ENCODE measurements at places on chromosomes 12 and 14.

- DNase-seq: no peak
Measured at GRCh38 chr14:59123975-59124374, 64.5 kb upstream of the DAAM1 start.

DNA sequence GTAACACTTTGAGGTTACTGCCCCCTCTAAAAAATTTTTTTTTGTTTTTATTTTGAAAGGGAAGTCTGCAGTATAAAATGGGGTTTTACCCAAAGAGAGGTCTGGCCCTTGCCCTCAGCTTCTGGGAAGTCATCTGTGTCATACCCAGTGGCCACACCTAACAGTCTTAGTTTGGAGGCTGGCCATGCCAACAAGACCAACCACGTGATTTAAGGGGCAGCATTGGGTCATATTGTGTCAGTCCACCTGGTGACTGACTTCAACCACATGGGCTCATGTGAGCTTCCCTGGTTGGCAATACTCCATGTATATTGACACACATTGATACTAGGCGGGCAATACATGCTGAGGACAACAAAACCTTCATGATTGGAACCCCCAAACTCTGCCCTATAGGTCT is 173.9 kb downstream of the GXYLT1 start:
- DNase-seq: no peak

DNA sequence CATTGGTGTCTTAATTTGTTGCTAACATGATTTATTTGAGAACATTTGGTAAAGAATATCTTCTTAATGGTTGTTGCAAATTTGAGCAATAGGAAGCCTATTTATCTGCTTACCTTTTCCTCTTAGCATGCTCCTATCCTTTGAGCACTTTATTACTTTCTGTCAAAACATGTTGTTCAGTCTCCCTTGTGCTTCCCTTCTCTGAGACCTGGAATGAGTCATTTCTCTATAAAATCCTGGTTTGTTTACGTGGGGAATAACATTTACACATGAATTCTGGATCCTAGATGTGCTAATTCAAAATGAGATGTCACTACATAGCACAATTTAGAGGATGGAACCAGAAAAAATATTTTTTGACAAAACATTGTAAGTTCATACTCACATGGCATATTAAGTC is 844.0 kb upstream of the LRFN5 start:
- no peak for DNase-seq

DNA sequence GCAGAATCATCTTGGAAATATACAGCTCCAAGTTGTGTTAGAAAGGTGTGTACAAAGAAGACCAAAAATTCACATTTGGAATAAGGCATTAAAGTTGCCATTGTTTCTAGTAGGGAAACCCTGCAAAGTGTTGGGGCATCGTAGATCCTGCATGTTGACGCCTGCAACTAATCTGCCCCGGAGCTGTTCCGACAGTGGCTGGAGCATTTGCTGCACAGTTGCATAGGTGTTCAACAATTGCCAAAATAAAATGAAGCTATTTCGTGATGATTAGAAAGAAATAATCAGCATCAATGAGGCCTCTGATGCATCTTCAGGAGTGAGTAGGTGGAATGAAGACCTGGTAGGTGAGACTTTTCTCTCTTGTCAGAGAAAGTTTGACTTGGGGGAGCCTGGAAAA is 47.3 kb downstream of the DAD1 start:
- DNase-seq: no peak

DNA sequence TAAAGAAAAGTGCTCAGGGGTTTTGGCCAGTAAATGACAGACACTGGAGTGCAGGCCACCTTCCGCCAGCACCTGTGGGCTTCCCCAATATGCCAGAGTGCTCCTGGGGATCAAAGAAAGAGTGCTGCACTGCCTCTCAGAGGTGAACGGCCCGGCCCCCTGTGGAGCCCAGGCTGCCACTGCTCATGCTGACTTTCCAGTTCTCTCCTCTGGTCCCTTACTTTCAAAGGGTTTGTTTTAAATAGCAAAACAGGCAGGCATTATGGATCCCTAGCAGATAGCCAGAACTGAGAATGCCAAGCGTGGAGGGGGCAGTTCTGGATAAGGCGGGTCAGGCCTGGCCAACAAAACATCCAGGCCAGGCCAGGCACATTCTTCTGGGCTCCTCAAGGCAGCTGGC is 59.6 kb downstream of the MDM2 start:
- no peak for DNase-seq

All from activated naive CD8-positive, alpha-beta T cell treated with anti-CD3 and anti-CD28 coated beads, Interleukin-2, amount 50 U/mL, for 16 hours (primary cell).